Stimulated activated CD8-positive, alpha-beta memory T cell treated with anti-CD3 and anti-CD28 coated beads, Interleukin-7, amount 100 ng/mL, for 48 hours (primary cell): ENCODE measurements at places on chromosomes 5 and 9.

- no peak for DNase-seq
Observed at GRCh38 chr5:158464383-158464782, 605.4 kb upstream of the CLINT1 start.

GRCh38 chr5:149452665-149453617 is 73.8 kb upstream of the IL17B start:
- no peak for DNase-seq

DNA sequence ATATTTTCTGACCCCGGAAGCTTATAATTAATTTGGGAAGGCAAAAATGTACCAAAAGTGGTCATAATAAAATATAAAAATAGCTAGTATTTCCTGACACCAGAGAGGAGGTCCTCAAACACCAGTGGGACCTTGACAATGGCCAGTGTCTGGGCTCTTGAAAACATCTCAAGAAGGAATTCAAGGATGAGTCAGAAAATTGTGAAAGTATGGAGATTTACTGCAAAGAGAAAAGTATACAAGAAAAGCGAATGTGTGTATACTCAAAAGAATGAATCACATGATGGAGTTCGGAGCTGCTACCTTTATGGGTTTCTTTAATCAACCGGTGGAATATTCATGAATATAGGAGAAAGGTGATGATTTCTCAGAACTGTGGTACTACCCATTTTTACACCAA is 1709.0 kb upstream of the WWC1 start:
- DNase-seq: no peak

GRCh38 chr5:52605317-52606313 is 182.1 kb upstream of the ITGA1 start:
- DNase-seq: no peak

DNA sequence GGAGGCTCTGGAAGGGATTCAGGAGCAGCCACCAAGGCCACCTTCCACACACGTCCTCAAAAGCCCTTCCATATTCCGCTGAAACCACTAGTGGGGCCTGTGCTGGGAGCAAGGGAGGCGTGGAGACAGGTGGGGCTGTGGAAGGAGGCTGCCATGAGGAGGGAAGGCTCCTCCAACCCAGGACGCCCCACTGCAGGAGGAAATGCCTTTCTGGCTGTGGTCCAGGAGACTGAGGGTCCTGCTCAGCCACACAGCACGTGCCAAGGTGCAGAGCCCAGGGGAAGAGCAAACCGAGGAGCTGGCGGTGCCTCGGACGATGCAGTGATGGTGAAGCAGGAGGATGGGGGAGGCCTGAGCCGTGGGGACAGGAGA is 49.5 kb downstream of the ADAMTS2 start:
- no peak for DNase-seq

- no peak for DNase-seq
Observed at GRCh38 chr9:108780942-108781734, 74.6 kb downstream of the ACTL7B start.

DNA sequence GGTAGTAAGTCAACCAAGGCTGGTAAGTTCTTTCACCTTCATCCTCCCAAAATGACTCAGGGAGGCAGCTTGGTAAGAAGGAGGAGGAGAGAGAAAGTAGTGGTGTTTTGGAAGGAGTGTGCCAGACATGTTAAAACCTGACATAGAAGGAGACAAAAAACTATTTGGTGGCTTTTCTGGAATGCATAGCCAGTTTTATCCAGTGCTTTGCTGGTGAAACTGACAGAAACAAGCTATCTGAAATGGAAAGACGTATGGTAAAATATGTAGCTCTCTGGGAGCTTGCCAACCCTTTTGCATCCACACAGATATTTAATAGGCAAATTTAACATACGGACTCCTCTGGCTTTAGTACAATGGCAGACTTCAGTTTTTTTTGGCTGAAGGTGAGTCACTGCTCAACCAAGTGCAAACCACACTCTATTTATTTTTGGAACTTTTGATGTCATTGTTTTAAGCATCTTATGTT is 45.4 kb downstream of the RAB14 start:
- no peak for DNase-seq

GRCh38 chr5:100780376-100780870 is 122.7 kb downstream of the ST8SIA4 start:
- no peak for DNase-seq

DNA sequence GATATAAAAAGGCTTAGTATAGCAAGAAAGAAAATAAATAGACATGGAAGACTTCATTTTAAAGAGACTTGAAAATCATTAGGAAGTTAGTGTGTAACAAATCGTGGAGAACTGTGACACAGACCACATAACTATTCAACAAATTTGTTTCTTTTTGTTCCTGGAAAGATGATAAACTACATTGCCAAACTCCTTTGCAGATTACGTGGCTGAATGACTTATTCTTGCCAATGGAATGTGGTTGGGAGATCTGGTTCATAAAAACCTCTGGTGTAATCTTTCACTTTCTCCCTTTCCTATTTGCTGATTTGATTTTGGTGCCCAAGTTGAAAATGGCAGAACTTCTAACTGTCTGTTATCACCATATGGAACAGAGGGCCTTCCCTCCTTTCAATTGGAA is 328.9 kb upstream of the MEF2C start:
- no peak for DNase-seq

DNA sequence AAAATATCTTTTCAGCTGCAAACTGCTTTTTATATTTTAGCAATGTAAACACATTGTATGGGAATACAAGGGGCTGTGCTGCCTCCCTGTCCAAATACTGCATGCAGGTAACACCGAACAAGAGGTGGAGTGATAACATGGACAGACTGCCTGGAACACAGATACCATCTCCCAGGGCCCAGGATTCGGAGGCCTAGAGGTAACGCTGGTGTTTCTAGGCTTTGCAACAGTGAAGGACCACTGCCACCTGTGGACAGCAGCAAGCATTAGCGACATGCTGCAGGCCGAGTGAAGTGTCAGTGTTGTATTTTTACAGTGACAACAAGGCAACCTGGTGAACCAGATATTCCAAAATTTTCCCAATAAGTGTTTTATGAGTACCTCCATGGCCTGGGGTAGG is 379.1 kb downstream of the DMRT2 start:
- DNase-seq: no peak

- no peak for DNase-seq
Observed at GRCh38 chr9:128033609-128034008, 33.5 kb downstream of the NAIF1 start.

- DNase-seq: no peak
Observed at GRCh38 chr9:114180696-114181606, 25.6 kb downstream of the COL27A1 start.

GRCh38 chr5:170638051-170638450 is 134.2 kb downstream of the KCNIP1 start:
- no peak for DNase-seq

DNA sequence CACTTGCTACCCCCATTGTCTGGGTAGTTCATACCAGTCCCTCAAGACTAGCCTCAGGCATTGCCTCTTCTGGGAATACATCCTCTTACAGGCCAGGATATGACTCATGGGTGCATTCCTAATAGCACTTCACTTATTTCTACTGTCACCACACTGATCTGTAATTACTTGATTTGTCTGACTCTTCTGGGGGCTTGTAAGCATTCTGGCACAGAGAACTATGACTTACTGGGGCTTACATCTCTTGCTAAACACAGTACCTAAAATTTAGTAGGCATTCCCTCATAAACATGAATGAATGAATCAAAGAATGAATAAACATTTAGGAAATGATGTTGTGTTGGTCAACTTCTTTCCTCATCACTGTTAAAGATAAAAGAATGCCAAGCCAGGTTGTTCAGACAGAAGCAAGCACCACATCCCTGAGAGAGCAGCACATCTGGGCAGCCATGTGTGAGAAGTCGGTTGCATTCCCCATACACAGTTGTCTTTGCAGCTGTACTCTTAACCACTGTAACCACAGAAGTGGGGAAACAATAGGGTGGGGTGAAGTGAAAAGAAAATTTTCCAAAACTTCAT is 27.6 kb downstream of the IL7R start:
- no peak for DNase-seq

GRCh38 chr9:128414461-128414860 is 6.2 kb upstream of the CERCAM start:
- no peak for DNase-seq

DNA sequence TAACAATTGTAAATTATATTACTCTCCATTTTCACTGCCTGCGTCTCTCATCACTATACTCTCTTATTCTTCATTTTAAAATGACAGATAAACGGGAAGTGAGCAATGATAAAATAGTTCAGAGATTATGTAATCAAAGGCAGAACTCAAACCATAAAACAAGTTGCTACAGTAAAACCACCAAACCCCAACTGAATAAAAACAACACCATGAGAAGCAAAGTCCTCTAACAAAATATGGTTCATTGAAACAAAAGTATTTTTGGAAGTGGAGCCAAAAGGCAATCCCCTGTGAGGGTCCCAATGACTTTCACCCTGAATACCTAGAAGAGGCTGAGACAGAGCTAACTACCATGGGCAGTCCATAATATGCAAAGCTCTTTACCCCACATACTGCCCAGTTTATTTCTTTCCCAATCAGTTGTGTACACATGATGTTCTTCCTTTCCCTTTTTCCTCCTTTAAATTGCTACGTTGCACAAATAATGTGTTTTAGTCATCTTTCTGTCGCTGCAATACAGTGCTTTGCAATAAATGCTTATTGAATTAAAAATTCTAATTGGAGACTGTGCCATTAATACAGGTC is 64.0 kb upstream of the PTGER4 start:
- no peak for DNase-seq

GRCh38 chr5:38465702-38466423 is 90.6 kb downstream of the LIFR start:
- no peak for DNase-seq

DNA sequence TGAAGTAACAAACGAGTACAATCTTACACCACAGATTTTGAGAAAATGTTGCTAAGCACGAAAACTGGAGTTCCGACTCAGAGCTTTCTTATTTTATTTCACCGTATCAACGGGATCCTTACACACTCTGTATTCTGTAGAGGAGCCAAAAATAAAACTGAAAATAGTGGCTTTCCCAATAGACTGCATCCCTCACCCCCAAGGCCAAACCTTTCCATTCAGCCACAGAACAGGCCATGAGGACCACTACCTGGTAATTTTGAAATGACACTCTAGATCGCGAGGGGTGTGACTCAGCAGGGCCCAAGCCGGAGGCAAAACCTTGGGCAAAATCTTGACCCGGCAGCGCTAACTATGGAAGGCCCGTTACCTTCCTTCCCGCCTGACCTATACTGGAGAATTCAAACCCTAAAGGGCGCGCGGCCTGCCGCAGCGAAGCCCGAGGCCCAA is 432 bp downstream of the HSPA9 start:
- no peak for DNase-seq
